ENCODE measurements at places on chromosomes 2 and 18.

DNA sequence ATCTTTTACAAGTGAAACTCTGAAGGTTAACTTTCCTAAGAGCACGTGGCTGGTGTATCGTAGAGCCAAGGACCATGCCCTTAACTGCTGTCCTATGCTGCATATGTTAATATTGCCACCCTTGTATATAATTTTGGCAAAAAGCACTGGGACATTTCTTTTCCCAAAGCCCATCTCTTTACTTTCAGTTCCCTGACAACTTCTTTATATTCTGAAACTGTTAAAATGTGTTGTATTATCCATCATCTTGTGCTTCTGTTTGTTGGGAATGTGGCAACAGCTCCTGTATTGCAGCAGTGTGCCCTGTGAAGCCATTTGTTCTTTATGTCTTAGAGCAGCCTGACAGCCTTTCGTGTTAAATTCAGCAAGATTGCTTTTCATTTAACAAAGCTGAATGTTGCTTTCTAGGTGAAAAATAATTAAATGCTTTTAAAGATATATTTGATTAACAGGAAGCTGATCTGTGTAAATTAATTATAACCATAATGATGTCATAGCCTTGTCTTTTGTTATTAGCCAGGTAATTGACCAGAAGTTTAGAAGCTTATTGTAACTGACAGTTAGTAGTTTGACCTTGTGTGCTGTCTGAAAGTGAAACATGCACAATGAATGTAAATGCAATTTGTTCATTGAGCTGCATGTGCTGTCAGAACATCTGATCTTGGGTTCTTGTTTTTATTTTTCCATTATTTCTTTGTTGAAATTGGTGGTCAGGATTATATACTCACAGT, 9.7 kb downstream of the RHBDD1 start:
- DNase-seq = no peak

DNA sequence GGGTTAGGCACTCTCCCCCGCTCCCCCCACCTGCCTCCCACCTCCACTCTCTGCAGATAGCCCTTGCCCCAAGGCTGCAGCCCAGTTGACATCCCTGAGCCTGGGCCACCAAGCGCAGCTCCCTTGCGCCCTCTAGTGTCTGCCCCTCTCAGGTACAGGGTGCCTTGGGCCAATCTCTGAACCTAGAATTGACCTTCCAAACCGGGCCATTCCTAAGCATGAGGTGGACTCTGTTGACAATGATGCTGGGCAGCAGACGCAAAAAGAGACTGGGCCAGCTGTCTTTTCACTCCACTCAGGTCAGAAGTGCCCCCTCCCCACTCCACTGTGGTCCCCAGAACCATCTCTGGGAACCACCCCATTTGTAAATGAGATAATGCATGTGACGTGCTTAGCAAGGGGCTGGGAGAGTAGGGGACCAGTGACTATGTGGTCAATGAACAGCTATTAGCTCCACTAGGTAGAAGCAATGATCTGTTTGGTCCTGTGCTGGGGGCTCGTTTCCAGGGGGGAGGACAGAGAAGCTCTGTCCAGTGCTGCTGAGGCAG, 43.3 kb upstream of the PLB1 start:
- DNase-seq = peak; percentile 87

DNA sequence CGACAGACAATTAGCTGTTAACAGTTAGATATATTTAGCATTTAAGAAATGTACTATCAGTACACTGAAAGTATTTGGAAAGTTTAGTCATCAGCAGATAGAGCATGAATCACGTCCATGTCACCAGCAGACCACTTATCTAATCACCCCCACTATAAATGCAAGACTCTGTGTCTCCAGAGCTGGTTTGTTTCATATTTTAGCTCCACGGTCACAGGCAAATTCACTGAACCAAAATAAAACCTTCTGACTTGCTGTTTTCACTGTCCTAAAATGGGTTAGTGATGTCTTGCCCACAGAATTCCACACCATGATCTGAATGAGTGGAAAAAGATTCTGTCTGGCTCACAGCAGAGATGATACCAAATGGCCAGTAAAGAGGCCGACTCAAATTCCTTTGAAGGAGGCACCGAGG, 64.9 kb downstream of the CDH2 start:
- DNase-seq = peak; percentile 71

- DNase-seq = peak; percentile 41
These were observed 55.7 kb upstream of the OTOF start for GRCh38 chr2:26533661-26534060.

- DNase-seq = no peak
These were observed 21.7 kb downstream of the ZNF638 start for GRCh38 chr2:71353248-71353647.

- DNase-seq = no peak
These were observed 14.4 kb downstream of the FBXO41 start for GRCh38 chr2:73269686-73270465.

- DNase-seq = no peak
These were observed 32.4 kb upstream of the MRPL19 start for GRCh38 chr2:75614162-75614651.

- peak; percentile 99 for DNase-seq
These were observed 30.2 kb downstream of the LONRF2 start for GRCh38 chr2:100292022-100292580.

DNA sequence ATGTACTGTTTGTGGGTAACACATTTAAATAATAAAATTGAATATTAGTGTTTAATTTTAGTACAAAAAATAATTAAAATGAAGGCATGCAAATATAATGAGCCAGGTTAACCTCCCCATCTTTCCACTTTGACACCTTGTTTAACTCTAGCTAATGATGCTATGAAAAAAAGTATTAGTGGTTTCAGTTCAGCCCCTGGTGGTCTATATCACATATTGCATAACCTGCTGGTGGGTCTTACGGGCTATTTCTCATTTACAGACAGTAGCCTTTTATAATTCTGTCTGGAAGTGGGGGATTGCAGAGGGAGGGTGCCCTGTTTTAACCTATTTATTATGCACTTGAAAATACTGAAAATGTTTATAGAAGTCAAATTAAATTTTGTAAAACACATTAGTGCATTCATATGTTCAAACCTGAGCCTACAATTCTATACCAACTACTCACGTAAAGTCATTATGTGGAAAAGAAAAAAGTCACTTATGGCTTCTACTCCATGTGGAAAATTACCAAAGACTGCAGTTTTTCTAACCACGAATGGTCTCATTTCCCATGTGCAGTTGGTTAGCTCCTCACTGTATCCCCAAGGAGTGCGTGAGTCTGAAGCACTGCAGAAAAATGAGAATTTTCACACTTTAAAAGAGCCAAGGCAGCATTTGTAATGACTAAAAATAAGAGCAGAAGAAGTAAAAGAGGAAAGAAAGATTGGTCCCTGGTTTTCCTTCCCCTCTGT, 381.0 kb downstream of the MTX2 start:
- DNase-seq = no peak

DNA sequence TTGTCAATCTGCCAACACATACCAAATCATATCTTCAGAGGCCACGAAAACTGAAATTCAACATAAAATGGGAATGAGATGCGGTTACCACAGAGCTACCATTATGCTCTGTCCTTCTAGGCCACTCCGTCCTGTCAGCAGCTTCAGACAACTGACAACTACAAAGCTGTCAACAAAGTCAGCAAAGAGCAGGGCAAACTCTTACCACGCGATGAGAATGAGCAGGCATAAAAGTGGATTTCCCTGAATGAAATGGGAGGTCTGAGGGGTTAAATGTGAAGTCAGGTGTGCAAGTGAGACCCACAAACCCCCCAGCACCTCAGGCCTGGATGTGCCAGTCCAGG, 130.1 kb downstream of the LNPK start:
- no peak for DNase-seq

GRCh38 chr18:13457327-13457726, 238.8 kb downstream of the LDLRAD4 start:
- peak; percentile 37 for DNase-seq

Data from islet precursor cell (in vitro differentiated cells).